Left renal pelvis (tissue), 4 donors: ENCODE measurements at places on chromosomes 4 and X. TPM values are rescaled to one million over a fixed set of nuclear protein-coding genes. Genes with fewer than 3 reads are reported as not detected.

DNA sequence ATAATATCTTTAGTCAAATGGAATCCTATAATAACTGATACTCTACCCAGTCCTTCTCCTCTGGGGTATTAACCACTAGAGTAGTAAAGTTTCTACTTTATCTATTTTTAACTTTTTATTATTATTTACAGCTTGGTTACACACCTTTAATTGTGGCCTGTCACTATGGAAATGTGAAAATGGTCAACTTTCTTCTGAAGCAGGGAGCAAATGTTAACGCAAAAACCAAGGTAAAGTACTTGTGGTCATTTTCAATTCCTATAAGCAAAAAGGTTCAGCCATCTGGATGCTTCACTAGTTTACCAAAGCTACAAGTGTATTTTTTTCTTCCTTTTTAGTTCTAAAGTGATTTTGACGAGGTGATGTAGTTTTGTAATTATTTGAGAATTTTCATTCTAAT is 238.8 kb downstream of the ANK2 start:
- no peak for DNase-seq

GRCh38 chr4:139560406-139561104 is 4.5 kb upstream of the SETD7 start:
- DNase-seq: no peak

The ARX gene
- not detected for polyA plus RNA-seq

The PCDH10 gene
- polyA plus RNA-seq: 5.0 TPM

- no peak for DNase-seq
Measured at GRCh38 chr4:15451181-15451865, 18.4 kb upstream of the CC2D2A start.

- DNase-seq: no peak
Measured at GRCh38 chrX:17861489-17862011, 452 bp upstream of the RAI2 start.

The WWC2 gene
- 58.2 TPM for polyA plus RNA-seq

The TEX13B gene
- not detected for polyA plus RNA-seq

The ADH6 gene
- polyA plus RNA-seq: 33.4 TPM

The ADH7 gene
- not detected for polyA plus RNA-seq

The DRP2 gene
- 2.9 TPM for polyA plus RNA-seq

The DAPP1 gene
- 1.1 TPM for polyA plus RNA-seq

The FAM47E gene
- 7.3 TPM for polyA plus RNA-seq

The MAGEA10 gene
- polyA plus RNA-seq: not detected

The REELD1 gene
- 0.49 TPM for polyA plus RNA-seq

DNA sequence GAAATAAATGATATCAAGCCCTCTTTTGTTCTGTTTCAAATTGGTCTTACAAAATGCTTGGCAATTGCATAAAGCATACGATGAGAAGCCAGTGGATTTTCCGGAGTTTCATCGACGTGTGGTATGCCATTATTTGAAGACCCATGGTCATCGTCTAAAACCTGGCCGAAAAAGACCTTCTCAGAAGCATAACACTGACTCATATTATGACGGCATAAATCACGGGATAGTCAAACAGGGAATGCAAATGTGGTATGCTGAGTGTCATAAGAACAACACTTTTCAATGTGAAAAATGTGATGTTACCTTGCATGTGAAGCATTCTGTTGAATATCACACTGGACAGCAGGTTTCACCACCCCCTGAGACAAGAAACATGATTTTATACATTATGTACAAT is 695.2 kb downstream of the GRXCR1 start:
- no peak for DNase-seq

DNA sequence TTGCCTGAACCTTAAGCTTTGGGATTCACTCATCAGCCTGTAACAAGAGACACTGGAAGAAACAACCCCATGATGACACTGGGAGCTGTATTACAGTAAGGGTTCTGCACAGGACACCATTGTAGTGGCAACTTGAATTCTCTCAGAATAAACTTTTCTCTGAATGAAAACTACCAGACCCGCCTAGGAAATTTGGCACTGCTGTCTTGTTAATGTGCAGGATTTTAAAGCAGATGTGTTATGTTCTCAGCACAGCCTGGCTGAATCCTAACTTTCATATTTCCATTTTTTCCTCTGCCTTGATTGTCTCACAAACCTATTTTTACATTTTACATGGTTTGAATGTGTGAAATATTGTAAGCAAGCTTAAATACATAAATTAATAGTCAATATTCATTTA is 253.6 kb downstream of the UNC5C start:
- no peak for DNase-seq
